ENCODE measurements at places on chromosomes 13 and 19. TPM values are rescaled to one million over a fixed set of nuclear protein-coding genes. Genes with fewer than 3 reads are reported as not detected.

Gene TSKS
- not detected for total RNA-seq

Gene MBD3L4
- not detected for total RNA-seq

Gene RNF225
- 1.2 TPM for total RNA-seq

Gene FGF22
- total RNA-seq = 1.9 TPM

- H3K27me3 ChIP-seq = no peaks in the 10 kb centered on the region
- no peak overlapping the region for H3K4me3 ChIP-seq
- H3K27ac ChIP-seq = no peak overlapping the region
- DNase-seq = no peak
Observed at GRCh38 chr13:23506071-23506806, 64.0 kb upstream of the TNFRSF19 start.

DNA sequence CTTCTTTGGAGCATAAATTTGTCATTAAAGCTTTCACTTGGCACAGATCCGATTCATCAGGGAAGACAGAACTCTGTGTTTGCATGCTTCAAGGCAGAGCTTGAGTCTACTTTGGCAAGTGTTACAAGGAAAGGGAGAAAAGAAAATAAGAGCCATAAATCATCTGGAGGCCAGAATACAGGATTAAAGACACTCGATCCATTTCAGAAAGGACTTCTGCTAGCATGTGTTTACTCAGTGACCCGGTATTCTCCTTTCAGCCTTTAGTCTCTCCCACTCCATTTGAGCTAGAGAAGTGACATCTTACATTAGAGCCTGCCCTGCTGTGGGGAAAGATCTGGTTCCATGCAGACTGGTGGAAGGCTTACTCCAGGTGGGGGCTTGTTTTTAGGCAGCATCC is 306.4 kb downstream of the KLF5 start:
- H3K27me3 ChIP-seq = no peaks in the 10 kb centered on the region
- H3K36me3 ChIP-seq = no peaks in the 10 kb centered on the region
- no peak overlapping the region for H3K27ac ChIP-seq
- no peaks in the 10 kb centered on the region for H3K4me1 ChIP-seq

- H3K4me3 ChIP-seq = no peak overlapping the region
- H3K4me1 ChIP-seq = no peaks in the 10 kb centered on the region
- no peak for DNase-seq
- no peak overlapping the region for H3K27ac ChIP-seq
Observed at GRCh38 chr13:74987124-74987690, 494.8 kb downstream of the TBC1D4 start.

GRCh38 chr13:20142023-20142926 is 18.6 kb downstream of the GJA3 start:
- H3K4me3 ChIP-seq = no peak overlapping the region
- DNase-seq = no peak
- H3K4me1 ChIP-seq = no peaks in the 10 kb centered on the region
- H3K36me3 ChIP-seq = no peaks in the 10 kb centered on the region

GRCh38 chr19:10013834-10014618 is 743 bp downstream of the RDH8 start:
- H3K36me3 ChIP-seq = no peaks in the 10 kb centered on the region
- peaks cover 6% of the 10 kb centered on the region for H3K4me1 ChIP-seq
- H3K27ac ChIP-seq = no peak overlapping the region
- H3K4me3 ChIP-seq = no peak overlapping the region
- DNase-seq = no peak
- H3K27me3 ChIP-seq = peaks cover 16% of the 10 kb centered on the region

GRCh38 chr19:48962849-48963165 is 2.3 kb upstream of the FTL start:
- H3K4me1 ChIP-seq = peaks cover 7% of the 10 kb centered on the region
- no peak overlapping the region for H3K4me3 ChIP-seq
- no peaks in the 10 kb centered on the region for H3K27me3 ChIP-seq
- no peak overlapping the region for H3K27ac ChIP-seq

- no peak overlapping the region for H3K4me3 ChIP-seq
- H3K4me1 ChIP-seq = peaks cover 1% of the 10 kb centered on the region
- no peak for DNase-seq
- no peaks in the 10 kb centered on the region for H3K27me3 ChIP-seq
- no peaks in the 10 kb centered on the region for H3K36me3 ChIP-seq
Observed at GRCh38 chr13:35700671-35701070, 224.2 kb upstream of the MAB21L1 start.

All from H1 (cell line).